ENCODE measurements at places on chromosomes 7 and 10.
A peak's percentile ranks its signal among the peaks of the same experiment; 100 is the strongest.

DNA sequence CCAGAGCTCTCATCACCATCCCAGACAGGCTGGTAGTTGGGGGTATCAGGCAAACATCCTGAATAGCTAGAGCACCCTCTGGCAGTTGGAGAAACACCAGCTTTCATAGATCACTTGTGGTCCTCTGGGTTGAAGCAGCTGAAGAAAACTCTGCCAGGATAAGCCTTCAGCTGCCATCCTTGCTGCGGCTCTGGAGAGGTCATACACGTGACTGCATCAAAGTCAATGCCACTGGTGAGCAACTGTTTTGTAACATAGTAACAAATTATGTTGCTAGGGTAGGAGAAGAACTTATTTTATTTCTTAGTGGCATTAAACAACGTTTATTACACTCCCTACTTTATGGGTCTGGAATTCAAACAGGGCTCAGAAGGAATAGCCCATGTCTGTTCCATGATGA is 19.2 kb upstream of the PANK1 start:
- no peak for DNase-seq

DNA sequence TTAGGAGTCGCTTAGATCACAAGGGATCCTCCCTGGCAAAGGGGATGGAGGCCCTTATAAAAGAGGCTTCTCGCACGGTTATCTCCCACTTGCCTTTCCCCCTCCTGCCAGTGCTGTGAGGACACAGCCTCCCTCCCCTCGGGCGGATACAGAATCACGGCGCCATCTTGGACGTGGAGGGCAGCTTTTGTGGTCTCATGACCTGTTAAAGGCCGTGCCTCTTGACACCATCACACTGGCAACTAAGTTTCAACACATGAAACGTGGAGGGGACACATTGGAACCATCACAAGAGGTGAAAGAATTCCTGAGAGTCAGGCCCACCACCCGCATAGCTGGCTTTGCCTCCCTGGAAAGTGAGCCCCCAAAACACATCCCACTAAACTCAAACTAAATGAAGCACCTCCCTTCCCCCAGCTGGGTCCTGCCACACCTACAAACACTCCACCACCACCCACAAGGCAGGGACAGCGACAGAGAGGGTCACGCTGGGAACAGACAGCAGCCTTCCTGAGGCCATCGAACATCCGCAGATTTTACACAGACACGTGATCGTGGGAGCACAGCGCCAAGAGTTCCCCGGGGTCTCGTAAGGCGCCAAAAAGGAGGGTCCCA is 110.6 kb downstream of the TCERG1L start:
- no peak for DNase-seq

GRCh38 chr7:42876182-42877068 is 35.4 kb downstream of the C7orf25 start:
- DNase-seq, result peak; percentile 64

GRCh38 chr7:91137153-91137787 is 127.0 kb upstream of the FZD1 start:
- no peak for DNase-seq

DNA sequence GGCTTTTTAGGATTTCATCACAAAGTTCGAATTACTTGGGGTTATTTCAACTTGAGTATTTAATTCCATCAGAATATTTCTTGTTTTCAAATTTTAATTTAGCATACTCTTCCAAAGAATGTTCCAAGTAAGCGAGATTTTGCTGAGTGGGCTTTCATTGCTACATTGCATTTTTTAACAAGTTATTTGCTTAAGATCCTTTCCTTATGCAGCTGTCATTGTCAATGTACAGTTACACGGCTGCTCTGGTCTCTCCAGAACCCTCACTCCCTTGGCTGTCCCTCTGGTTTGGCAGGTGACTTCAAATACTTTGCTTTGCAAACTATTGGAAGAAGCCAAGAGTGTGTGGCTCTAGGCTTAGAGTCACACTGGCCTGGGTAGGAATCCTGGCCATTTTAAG is 80.0 kb downstream of the CFAP58 start:
- DNase-seq, result no peak

DNA sequence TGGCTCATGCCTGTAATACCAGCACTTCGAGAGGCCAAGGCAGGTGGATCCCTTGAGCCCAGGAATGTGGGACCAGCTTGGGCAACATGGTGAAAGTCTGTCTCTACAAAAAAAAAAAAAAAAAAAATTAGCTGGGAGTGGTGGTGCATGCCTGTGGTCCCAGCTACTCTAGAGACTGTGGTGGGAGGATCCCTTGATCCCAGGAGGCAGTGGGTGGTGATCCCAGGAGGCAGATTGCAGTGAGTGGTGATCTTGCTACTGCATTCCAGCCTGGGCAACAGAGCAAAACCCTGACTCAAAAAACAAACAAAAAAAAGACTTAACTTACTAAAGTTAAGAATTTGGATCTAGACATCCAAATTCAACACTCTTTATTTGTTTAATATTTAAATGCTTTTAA is 10.2 kb upstream of the ADO start:
- DNase-seq, result no peak

GRCh38 chr7:44962483-44963251 is 16.1 kb downstream of the MYO1G start:
- no peak for DNase-seq

DNA sequence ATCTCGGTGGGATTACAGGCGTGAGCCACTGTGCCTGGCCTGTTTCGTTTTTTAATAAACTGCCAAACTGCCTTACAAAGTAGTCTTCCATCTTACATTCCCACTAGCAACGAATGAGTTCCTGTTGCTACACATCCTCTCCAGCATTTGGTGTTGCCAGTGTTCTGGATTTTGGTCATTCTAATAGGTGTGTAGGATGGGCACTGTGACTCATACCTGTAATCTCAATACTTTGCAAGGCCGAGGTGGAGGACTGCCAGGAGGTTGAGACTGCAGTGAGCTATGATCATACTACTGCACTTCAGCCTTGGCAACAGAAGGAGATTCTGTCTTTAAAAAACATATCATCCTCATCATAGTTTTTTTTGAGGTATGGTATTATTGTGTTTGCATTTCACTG is 21.4 kb upstream of the RSBN1L start:
- DNase-seq, result no peak

- DNase-seq, result no peak
Measured at GRCh38 chr7:56537477-56537876, 421.3 kb upstream of the NUPR2 start.

DNA sequence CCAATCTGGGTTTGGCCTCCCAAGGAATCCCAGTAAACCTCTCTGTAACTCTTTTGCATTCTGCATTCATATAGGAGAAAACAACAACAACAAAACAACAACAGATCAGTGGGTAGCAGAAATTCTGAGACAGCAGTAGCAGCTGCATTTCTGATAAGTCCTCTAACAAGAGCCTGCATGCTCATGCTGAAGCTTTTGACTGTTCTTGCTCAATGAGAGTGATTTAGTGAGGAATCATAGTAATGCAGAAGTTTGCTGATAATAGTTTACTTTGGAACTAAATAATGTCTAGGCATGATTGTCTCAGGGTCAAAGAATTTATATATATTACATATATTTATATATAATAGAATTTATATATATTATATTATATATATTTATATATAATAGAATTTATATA is 35.2 kb downstream of the BMPER start:
- no peak for DNase-seq

- DNase-seq, result no peak
Measured at GRCh38 chr10:3068201-3068967, 1.0 kb downstream of the PFKP start.

DNA sequence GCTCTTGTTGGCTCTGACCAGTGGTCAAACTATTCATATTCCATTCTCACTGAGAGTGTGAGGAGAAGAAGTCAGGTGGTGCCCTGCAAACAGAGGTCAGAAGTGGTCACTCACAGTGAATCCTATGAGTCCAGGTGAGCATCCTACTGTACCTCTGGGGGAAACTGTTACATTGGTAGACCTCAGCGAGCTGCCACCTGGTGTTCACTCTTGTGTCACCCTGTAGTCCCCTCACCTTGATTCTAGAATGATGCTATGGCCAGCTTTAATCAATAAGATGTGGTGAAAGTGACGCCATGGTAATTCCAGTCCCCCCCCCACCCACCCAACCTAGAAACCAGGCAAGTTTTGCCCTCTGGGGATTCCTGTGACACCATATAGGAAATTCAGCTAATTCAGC is 1.2 kb upstream of the AMPH start:
- no peak for DNase-seq

DNA sequence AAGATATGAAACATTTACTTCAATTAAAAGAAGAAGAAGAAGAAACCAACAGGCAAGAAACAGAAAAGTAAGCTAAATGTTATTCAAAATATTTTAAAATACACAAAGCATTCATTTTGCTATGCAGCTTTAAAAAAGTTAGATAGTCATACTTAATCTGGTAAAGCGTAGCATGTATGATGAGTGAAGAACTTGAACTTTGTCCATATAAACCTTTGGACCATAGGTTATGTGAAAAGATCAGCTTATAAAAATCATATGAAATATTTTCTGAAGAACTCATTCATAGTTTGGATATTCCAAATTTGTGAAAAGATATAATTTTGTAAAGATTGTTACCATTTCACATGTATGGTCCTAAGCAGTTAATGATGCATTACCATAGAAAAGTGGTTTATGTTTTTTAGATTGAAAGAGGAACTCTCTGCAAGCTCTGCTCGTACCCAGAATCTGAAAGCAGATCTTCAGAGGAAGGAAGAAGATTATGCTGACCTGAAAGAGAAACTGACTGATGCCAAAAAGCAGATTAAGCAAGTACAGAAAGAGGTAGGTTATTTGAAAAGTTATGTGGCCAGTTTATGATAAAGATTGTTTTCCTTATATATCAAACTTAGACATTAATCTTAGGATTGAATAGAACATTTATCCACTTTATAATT is 37.3 kb downstream of the KIF20B start:
- peak; percentile 59 for DNase-seq

GRCh38 chr7:56218510-56218909 is 102.3 kb upstream of the NUPR2 start:
- DNase-seq, result peak; percentile 34

DNA sequence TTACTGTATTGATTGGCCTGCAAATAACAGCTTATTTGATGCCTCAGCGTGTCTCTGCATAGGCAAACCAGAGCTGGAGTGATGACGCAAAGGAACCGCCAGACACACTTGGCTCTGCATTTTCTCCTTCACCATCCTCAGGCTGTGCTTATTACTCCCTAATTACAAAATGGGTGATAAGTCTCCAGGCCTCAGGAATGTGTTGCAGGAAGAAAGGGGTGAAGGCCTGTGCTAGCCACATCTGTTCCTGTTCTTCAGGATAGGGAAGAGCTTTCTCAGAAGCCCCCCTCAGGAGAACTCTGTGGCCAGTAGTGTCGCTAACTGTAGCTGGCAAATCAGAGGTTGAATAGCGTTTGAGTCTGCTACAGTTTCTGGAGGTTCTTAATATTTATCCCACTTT is 5.1 kb downstream of the TDRD1 start:
- no peak for DNase-seq

- no peak for DNase-seq
Measured at GRCh38 chr10:74548676-74549075, 277.7 kb upstream of the KAT6B start.

- no peak for DNase-seq
Measured at GRCh38 chr7:41277561-41277960, 425.3 kb downstream of the INHBA start.

DNA sequence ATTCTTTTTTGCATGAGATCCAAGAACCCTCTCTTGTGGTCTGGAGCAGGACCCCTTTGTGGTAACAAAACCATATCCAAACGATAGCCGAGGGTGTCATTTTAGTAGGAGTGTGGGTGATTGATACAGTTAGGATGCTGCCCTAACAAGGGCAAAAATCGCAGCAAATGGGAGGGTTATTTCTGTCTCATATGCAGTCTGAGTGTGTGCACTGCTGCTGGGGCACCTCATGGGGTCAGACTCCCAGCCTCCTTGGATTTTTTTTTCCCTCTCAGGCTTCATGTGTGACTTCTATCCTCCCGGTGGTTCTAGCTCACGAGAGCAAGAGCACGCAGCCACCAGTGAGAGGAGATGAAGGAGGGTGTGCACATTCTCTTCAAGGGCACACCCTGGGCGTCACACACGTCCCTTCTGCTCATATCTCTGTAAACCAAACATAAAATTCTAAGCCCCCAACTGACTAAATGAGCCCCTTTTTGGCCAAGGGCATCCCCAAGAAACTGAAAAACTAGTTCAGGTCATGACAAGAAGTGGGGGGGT is 28.6 kb upstream of the IL15RA start:
- DNase-seq, result no peak

DNA sequence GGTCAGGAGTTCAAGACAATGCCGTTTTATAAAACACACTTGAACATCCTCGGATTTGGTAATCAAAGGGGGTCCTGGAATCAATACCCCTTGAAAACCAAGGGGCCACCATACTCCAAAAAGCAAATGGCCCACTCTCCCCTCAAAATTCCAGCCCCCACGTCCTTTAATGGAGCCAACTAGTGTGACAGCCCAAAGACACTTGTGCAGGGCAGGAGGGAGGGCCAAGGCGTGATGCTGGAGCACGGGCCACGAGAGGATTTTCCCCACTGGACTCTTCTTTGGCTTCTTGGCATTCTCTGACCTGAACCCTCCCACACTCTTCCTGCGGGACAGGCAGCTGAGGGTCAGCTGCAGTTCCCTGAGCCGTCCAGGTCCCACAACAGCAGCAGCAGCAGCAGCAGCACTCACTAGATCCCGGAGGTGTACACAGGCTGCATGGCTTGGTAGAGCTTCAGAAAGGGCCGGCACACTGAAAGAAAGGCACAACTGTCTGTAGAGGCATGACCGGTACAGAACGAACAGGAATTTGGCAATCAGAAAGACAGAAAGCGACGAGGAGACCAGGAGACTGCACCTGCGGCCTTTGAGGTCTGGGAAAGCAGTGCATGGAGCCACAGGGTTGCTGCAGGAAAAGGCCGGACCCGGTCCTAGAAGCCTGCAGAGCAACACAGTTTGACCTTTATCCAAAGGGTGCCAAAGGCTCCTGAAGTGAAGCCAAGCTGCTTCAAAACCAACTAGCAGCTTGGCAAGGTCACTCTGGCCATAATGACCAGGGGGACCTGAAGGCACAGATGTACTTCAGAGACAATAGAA is 168.2 kb downstream of the TNS3 start:
- DNase-seq, result no peak

DNA sequence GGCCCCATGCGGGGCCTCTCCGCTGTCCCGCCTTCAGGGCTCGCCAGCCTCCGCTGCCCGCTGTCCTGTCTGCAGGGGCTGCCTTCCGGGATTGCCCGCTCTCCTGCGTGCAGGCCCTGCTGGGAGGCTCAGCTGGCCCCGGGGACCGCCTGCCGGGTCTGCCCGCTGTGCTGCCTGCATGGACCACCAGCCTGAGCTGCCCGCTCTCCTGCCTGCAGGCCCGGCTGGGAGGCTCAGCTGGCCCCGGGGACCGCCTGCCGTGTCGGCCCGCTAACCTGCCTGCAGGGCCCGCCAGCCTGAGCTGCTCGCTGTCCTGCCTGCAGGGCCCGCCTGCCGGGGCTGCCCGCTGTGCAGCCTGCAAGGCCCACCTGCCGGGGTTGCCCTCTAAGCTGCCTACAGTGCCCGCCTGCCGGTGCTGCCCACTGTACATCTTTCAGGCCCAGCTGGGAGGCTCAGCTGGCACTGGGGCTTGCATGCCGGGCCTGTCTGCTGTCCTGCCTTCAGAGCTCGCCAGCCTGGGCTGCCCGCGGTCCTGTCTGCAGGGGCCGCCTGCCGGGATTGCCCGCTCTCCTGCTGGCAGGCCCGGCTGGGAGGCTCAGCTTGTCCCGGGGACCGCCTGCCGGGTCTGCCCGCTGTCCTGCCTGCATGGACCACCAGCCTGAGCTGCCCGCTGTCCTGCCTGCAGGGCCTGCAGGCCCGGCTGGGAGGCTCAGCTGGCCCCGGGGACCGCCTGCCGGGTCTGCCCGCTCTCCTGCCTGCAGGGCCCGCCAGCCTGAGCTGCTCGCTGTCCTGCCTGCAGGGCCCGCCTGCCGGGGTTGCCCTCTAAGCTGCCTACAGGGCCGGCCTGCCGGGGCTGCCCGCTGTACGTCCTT is 165.1 kb downstream of the GLRX3 start:
- no peak for DNase-seq

GRCh38 chr7:121803039-121803438 is 69.9 kb upstream of the PTPRZ1 start:
- DNase-seq, result peak; percentile 20
